ENCODE measurements at places on chromosomes 11 and 22.

DNA sequence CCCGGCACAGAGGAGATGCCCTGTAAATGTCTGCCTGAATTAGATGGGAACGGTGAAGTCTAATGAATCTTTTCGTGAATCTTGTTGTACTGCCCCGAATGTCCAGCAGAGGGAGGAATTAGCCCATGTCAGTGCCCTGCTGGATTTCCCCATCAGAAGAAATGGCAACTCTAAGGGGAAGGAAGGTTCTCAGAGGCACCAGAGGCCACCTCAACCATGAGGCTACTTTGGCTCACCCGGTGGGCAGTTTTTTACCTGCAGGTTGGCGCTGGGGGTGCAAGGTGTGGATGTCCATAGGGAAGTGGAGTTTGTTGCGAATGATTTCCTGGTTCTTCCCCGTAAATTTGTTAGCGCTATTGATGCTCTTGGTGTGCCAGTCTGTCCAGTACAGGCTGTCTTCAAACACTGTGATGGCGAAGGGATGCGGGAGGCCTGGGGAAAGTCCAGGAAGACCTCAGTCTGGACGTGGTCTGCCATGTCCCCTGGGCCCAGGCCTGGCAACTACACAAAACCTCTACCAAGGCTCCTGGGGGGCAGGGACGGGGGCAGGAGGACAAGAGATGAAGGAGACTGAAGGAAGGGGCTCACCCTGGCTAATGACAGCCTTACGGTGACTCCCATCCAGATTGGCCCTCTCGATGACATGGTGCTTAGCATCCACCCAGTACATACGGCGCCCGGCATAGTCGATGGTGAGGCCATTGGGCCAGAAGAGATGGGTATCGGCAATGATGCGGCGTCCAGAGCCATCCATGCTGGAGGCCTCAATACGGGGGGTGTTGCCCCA, 28.5 kb downstream of the LRP4 start:
- DNase-seq: peak; percentile 62

- DNase-seq: no peak
These were observed 129.1 kb downstream of the COMMD9 start for GRCh38 chr11:36160091-36160490.

- DNase-seq: no peak
These were observed 32.1 kb upstream of the PCF11 start for GRCh38 chr11:83124636-83125424.

- DNase-seq: no peak
These were observed 40.2 kb upstream of the CFAP300 start for GRCh38 chr11:102006835-102007566.

GRCh38 chr11:133659538-133660201, 127.4 kb upstream of the OPCML start:
- no peak for DNase-seq

- DNase-seq: peak; percentile 80
These were observed 12.7 kb upstream of the CYP2R1 start for GRCh38 chr11:14904745-14905103.

DNA sequence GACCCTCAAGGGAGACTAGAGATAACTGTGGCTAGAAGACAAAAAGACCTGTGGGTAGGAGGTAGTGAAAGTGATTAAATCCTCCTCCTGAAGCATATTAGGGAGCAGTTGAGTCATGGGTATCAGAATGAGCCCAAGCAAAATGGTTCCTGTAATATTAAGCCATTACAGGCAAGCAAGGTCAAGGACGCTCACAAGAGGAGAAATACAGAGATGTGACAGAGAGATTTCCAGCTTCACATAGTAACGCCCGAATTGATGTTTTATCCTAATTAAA, 77.7 kb downstream of the FAM76B start:
- DNase-seq: no peak

DNA sequence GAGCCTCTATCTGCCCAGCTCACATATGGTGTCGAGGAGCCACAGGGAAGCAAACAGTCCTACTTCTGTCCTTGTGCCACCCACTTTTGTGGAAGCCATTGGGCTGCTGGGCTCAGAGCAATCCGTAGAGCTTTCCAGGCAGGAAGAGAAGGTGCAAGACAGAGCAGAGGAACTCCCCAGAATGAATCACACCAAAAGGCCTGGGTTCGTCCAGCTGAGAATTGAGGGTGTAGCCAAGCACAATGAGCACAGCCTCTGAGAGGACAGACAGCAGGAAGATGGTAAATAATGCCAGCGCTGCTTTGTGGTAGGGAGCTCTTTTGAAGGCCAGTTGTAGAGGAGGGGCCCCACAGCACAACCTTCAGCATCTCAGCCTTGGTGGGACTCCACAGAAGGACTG, 237.8 kb downstream of the GRIK4 start:
- no peak for DNase-seq

DNA sequence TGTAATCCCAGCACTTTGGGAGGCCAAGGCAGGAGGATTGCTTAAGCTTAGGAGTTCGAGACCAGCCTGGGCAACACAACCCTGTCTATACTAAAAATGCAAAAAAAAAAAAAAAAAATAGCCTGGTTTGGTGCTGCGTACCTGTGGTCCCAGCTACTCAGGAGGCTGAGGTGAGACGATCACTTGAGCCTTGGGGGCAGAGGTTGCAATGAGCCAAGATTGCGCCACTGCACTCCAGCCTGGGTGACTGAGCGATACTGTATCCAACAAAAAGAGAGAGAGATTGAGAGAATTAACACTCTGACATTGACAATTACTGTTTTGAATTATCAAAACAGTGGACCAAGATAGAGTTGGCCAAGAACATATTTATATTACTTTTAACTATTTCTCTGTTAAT, 53.7 kb downstream of the SIK2 start:
- DNase-seq: no peak

DNA sequence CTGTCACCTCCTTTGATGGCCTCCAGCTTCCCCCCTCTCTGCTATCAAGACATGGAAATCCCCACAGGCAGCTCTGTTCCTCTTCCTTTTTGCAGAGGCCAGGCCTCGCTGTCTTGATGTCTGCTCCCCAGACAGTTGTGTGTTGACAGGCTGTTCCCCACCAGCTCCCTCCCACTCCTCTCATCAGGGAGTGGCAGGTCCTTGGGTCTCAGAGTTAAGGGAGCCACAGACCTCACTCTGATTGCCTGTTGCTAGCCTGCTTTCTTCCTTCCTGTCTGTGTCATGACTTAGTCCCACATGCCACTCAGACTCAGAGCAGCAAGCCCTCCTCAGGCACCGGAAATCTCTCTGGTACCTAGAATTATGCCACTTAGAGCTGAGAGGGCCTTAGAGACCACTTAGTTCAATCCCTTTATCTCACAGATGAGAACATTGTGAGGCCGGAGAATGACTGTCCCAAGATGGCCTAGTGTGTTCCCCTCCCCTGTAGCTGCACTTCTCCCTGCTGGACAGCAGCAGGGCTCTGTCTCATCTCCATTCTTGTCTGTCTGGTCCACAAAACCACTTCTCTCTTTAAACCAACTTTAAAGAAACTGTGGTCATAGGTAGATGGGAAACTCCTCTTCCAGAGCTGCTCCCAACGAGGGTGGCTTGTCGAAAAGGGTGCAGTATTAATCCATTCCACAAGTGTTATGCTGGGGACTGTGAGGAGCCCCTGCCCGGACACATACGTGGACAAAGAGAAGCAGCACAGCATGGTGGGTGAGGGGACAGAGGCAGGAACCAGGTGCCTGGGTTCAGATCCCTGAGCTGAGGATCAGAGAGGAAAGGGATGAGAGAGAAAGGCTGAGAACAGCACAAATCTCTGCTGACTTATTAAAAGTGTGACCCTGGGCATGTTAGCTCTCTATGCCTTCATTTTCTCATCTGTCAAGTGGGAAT, 4.2 kb downstream of the AMPD3 start:
- DNase-seq: no peak

DNA sequence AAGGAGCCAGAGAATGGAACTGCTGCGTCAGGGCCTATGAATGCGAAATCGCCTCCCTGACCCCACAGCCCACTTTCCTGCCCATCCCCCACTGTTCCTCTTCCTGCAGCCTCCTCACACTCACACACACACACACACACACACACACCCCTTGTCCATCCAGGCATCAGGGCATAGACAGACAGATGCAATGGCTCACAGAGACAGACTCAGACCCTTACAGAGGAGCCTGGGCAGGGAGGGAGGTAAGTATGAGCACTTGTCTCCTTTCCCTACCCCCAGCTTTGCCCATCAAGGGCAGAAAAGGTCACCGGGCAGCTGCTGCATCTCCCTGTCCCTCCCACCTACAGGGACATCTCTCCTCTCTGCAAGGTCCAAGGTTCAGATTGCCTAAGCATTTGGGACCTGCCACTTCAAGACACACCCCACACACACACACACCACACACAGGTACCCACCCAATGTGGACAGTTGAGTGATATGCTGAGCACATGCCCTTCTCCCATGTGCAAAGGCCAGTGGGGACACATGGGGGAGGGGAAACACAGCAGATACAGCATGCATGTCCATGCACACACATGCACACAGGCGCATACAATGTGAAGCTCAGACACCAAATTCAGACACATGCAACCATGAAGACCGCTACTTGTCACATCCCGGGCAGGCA, 2.0 kb upstream of the NRXN2 start:
- no peak for DNase-seq

- no peak for DNase-seq
These were observed 15.1 kb downstream of the CTNND1 start for GRCh38 chr11:57776577-57777210.

DNA sequence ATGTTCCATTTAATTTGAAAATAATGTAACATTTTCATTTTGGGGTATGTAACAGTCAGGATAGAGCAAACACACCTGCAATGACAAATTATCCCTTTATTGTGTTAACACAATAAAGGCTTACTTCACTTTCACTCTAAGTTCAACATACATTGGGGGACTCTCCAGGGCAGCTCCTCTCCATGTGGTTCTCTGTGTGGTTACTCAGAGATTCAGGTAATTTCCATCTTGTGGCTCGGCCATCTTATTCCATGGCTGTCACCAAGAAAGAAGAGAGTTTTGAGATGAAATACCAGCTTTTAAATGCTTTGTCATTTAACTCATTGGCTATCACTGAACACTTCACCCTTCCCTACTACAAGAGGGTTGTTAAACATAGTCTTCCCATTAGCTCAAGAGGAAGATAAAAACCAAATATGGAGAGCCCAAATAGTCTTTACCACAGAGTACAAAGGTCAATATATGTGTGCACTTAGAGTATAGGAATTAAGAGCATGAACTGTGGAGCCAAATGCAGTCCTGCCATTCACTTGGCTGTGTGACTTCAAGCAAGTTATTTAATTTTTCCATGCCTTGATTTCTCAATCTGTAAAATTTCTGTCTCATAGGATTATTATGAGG, 10.6 kb upstream of the TPH1 start:
- DNase-seq: no peak

DNA sequence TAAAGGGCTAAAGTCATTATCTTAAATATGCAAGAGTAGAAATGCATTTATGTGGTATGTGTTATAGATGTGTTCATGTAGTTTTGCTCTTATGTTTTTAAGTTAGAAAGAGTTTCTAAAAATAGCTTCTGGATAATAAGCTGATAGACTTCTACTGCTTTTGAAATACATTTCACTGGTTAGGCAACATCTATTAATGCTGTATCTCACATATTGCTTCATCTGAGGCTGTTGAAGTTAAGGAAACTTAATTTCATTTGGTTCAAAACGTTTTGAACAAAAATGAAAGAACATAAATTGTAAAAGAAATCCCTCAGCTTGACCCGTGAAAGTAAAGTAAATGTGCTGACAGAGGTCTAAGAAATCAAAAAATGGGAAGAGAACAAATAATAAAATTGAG, 164.0 kb upstream of the CTSC start:
- no peak for DNase-seq

- no peak for DNase-seq
These were observed 612.8 kb downstream of the INSC start for GRCh38 chr11:15727520-15727914.

DNA sequence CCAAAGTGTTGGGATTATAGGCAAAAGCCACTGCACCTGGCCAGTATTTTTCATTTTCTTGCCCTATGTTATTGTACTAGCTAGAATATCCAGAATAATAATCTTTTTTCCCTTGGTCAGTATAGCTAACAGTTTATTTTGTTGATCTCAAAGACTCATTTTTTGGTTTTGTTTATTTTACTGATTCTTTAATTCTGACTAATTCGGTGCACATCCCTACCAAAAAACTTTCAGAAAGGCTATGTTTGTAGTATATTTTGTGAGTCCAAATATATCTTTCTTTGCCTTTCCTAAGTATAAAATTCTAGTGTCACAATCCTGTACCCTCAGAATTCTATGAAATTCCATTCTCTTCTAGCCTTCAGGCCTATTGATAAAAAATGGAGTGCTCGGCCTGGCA, 84.3 kb downstream of the PHF21A start:
- no peak for DNase-seq

DNA sequence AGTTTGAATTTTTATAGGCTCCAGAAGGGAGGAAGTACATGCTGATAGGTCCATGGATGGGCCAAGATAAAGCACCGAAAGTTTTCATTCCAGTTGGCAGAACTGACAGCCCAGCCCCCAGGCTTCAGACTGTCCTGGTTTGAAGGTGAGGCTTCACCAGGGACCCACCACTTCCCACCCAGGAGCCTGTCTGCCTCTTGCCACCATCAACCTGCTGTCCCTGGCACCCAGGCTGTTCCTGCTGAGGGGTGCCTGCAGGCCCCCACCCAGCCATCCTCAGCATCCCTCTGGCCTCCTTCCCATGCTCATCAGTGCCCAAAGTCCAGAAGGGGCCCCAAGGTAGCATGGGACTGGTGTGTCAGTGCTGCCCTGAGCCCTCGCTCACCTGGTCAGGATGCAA, 463.9 kb downstream of the NELL1 start:
- no peak for DNase-seq

GRCh38 chr11:63833048-63833447, 5.9 kb upstream of the MARK2 start:
- DNase-seq: no peak

GRCh38 chr11:57283231-57283990, 41.3 kb downstream of the TNKS1BP1 start:
- no peak for DNase-seq

DNA sequence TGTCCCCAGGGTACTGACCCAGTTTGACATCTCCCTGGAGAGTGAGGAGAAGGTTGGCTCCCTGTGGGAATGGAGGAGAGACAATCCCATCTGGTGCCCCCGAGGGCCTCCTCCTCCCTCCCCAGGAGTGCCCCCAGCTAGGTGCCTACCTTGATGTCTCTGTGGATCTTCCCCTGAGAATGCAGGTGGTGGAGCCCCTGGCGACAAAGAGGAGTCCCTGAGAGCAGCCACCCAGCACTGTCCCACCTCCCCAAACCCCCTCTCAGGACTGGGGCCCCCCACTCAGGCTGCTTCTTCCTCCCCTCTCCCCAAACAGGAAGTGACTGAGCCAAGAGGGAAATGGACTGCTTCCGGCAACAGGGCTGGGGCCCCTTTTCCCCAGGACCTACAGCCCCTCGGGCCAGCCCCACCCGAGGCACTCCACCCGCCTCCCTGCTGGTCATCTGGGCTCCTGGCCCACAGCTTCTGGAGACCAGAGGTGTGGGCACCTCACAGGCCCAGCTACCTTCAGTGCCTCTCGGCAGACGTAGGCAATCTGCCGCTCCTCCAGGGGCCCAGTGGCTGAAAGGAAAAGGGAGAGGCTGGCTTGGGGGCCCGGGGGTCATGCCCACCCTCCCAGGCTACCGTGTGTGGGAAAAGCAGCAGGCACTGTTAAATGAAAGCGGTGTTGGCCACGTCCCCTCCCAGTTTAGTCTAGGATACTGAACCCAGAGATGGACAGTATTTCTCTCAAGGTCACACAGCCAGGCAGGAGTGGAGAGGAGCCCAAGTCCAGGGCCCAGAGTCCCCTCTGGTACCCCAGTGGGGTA, 1.2 kb downstream of the MAP4K2 start:
- no peak for DNase-seq
